ENCODE measurements at places on chromosomes 7 and 10.

DNA sequence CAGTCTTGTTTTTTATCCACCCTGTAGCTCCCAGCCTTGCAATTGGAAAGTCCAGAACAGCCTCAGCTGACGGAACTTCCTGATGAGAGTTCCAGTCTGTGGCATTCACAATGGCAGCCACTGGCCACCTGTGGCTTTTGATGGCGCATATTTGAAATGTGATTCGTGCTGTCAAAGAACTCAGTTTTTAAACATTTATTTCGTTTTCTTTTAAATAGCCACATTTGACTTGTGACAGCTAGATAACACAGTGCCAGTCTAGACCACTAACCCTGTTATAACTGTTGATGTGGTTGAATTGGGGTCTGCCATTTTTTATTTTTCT, 97.3 kb downstream of the INPP5A start:
- DNase-seq: no peak

GRCh38 chr10:125549653-125550052, 133.3 kb downstream of the TEX36 start:
- DNase-seq: no peak

DNA sequence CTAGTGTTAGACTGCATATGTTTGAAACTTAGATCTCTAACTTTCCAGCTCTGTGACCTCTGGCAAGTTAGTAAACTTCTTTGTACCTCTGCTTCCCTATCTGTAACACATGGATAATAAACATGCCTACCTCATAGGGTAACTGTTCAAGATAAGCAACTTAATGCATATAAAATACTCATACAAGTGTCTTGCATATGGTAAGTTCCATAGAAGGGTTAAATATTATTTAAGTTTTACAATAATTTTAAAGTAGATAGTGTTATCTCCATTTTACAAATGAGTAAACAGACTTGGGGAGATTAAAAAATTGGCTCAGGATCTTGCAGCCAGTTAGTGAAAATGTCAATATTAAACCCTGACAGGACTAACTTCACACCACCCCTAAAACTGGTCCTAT, 30.1 kb upstream of the CD36 start:
- no peak for DNase-seq

GRCh38 chr7:16921644-16922257, 40.0 kb upstream of the AGR3 start:
- DNase-seq: no peak

DNA sequence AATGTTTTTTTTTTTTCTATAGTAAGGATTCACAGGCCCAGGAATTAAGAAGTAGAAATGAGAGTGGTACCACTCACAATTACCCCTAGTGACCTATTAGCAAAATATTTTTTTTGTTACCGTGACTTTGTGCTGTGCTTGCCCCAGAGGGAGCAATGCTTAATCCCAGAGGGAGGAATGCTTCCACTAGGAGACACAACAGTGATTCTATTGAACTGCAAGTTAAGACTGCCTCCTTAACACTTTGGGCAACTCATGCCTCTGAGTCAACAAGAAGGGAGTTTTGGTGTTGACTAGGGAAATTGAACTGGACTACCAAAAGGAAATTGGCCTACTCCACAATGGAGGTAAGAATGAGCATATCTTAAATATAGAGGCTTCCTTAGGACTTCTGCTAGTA, 17.2 kb upstream of the MEOX2 start:
- DNase-seq: no peak

- no peak for DNase-seq
These were observed 861 bp downstream of the NRBF2 start for GRCh38 chr10:63133821-63134557.

GRCh38 chr7:31512166-31512565, 1.7 kb upstream of the ITPRID1 start:
- no peak for DNase-seq

- no peak for DNase-seq
These were observed 38.5 kb upstream of the SEMA3C start for GRCh38 chr7:80957226-80957777.

DNA sequence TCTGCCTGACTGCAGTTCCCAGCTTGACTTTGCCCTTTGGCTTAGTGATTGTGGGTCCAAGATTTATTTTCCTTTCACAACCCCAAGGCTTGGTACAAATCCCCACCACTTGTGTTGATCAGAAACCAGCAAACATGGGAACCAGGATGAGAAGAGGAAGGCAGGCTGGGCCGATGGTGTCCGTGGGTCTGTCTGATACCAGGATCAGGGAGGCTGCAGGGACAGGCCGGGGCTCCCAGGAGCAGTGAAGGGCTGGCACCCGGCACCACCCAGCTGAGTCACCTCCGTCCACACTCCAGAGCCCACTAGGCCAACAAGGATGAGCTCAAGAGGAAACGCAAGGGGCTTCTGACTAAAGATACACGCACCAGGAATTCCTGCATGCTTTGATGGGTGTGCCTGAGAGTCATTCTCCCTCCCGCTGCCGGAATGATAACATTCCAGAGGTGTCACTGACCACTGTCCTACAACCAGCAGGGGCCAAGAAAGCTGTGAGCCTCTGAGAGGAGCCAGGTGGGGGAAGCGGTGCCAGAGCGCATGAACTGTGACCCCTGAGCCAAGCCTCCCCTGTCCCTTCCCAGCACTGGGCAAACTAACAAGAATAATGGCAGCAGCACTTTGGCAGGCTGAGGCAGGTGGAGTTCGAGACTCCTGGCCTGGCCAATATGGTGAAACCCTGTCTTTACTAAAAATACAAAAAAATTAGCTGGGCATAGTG, 29.2 kb upstream of the PROSER2 start:
- peak; percentile 91 for DNase-seq

GRCh38 chr10:63829020-63829419, 307.8 kb downstream of the REEP3 start:
- no peak for DNase-seq

DNA sequence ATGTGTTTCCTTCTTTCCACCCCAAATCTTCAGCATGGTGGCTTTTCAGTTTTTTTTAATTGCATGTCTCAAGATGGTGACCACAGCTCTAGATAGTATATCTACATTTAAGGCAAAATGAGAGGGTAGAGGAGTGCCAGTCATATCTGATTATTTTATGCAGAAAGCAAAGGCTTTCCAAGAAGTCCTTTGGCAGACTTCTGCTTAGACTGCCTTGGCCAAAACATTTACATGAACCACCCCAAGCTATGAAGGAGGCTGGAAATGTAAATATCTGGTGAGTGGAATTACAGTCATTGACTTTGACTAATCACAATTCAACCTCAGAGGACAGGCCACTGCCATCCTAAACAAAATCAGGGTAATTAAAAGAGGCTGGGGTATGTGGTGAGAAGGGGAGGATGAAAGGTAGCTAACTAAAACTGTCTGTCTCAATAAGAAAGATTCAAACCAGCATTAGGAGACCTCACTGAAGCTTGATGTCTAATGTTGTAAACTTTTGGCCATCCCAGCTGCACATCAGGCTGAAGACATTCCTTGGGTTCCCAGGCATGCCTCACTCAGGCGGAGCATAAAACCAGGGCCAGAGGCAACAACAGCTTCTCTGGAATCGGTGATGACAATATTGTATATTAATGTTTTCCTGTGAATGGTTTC, 53.4 kb downstream of the PPP1R3C start:
- DNase-seq: no peak

DNA sequence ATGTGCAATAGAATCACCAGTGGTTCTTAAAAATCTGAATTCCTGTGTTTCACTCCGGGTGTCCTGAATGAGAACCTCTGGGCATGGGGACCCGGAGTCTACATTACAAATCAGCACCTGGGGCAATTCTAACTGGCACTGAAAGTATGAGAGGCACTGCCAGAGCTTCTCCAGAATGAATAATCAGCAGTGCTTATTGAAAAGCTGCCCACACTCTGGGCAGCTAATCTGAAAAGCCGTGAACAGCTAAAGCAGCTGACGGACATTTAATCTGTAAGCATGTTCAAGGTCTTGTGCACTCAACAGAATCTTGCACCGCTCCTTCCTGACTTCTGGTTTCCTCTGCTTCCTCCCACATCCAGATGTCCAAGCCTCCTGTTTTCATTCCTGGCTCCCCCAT, 113.3 kb upstream of the KIF5B start:
- DNase-seq: no peak

DNA sequence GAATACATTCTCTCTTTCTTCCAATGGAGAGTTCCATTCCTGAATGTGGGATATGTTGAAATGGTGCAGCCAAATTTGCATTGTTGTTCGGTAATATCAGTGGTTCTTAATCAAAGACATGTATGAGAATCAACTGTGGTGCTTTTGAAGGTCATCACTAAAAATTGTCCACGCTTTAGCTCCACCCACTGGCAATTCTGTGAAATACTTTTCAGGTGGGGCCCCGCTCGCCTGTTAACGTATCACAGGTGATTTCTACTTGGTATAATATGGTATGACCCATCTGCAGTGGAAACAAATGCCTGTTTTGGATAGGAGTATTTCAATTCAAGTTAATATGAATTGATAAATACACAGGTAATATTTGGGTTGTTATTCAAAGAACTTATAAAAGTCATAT, 178.4 kb downstream of the NSUN6 start:
- DNase-seq: peak; percentile 13

GRCh38 chr10:18157881-18158280, 17.7 kb downstream of the CACNB2 start:
- DNase-seq: no peak

DNA sequence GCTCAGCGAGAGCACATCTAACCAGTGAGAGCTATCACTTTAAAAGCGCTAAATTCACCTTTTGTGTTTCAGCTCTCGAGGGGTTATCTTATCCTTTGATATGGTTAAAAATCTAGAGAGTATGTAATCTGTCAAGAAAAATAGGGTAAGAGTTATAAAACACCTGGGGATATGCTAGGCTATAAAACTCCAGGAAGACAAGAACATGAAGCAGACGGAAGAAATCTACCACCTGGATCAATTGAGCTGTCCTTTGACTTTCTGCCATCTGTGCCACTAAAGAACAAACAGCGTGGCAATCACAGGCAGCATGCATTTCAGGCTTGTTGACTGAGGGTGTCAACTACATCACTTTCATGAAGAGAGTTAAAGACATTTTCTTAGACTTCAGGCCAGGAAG, 83.1 kb downstream of the ZNF248 start:
- no peak for DNase-seq

- no peak for DNase-seq
These were observed 298.9 kb upstream of the HPS1 start for GRCh38 chr10:98745645-98746044.

DNA sequence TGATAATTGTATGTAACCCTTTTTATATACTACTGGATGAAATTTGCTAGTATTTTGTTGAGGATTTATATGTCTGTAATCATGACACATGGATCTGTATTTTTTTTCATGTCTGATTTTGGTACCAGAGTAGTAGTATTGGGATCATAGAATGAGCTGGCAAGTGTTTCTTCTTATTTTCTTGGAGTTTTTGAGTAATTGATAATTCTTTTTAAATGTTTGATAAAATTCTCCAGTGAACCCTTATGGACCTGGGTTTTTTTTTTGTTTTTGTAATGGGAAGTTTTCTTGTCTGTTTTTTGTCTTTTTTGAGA, 28.4 kb downstream of the ZNF33A start:
- no peak for DNase-seq

DNA sequence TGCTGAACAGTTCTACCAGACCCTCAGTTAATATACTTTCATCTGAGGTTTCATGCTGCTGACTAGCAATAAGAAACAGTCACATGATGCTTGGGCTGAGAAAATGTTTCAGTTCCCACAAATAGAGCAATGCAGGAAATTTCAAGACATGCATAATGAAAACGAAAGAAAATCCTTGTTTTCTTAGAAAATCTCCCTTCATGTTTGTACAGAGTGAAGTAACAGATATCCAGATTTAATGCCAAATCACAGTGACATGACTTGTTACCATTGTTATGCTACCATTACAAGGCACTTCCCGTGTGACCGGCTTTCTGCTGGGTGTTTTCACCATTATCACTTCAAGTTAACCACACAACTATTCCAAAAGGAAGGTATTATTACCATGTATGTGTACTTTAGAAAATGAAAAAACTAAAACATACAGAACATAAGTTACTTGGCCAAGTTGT, 121.7 kb downstream of the DOCK4 start:
- DNase-seq: no peak

DNA sequence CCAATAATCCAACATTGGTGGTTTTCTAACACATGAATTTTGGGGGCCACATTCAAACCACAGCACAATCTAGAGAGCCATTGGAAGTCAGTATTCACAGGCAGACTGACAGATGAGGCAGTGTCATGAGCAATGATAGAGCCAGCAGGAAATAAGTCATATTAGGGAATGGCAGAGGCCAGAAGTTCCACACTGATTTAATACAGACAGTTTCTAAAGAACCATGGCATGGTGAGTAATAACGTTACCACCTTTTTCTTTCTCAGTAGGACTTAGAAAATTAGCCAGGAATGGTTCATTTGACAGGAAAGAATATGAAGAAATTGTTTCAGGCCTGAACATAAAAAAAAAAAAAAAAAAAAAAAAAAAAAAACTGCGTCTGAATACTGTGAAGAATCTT, 210.3 kb downstream of the GPAM start:
- DNase-seq: no peak

- no peak for DNase-seq
These were observed 105.3 kb downstream of the PLXDC2 start for GRCh38 chr10:19921300-19922140.

- no peak for DNase-seq
These were observed 114.5 kb downstream of the HTR7 start for GRCh38 chr10:90743291-90743690.

- peak; percentile 70 for DNase-seq
These were observed 4.6 kb downstream of the DENND11 start for GRCh38 chr7:141697211-141697871.

- DNase-seq: no peak
These were observed 650.5 kb downstream of the SORCS3 start for GRCh38 chr10:105291571-105291970.

- DNase-seq: no peak
These were observed 62.3 kb downstream of the RAMP3 start for GRCh38 chr7:45219801-45220435.

DNA sequence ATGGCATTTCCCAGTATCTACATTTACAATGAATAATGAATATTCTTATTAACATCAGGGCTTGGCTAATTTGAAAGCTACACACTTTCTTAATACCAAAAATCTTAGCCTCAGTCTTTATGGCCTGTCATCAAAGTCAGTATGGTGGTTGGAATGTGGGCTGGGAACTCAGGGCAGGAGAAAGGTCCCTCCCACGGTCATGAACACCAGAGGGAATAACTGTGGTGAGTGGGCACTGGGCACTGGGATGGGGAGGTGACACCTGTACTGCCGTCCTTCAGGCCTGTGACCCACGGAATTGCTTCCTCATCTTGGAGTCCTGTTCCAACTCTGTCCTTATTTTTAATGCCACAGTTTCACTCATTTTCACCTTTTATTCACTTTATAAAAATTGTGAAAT, 276.9 kb upstream of the PLPP4 start:
- no peak for DNase-seq

DNA sequence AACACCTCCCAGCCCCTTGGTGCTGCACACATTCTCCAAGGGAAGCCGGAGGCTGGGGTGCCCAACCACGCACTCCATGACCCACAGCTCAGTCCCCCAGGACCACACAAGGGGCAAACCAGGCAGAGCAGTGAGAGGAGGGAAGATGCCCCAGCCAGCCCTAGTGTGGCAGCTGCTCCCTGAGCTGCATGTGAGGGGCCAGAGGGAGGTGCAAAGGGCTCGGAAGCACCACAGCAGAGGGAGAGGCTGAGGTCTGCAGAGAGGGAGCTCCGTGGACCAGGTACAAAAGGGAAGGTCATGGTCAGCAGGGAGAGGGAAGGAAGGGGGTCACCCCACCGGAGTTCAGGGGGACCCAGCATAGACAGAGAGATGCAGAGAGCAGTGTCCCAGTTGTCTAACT, 1.5 kb upstream of the CALML5 start:
- DNase-seq: no peak

All from SW480 (cell line).